ENCODE measurements at places on chromosomes 2 and 18.

DNA sequence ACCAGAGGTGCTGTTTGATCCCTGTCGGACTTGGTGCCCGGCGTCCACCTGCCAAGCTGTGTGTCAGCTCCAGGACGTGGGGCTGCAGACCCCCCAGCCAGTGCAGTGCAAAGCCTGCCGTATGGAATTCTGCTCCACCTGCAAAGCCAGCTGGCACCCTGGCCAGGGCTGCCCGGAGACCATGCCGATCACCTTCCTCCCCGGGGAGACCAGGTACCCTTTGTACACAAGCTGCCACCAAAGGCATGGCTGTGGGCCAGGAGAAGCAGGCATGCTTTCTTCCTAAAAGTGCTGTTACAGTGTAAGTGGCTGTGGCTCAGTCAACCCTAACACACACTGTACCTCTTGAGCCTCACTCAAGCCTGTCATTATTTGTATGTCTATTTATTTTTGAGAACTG, 103.3 kb downstream of the RNF144A start:
- DNase-seq: no peak

- DNase-seq: no peak
Measured at GRCh38 chr2:100192825-100193224, 50.4 kb upstream of the AFF3 start.

GRCh38 chr2:171086352-171087290, 74.1 kb downstream of the TLK1 start:
- DNase-seq: no peak

GRCh38 chr2:222420508-222420907, 3.8 kb upstream of the SGPP2 start:
- no peak for DNase-seq

- DNase-seq: no peak
Measured at GRCh38 chr2:159873258-159873657, 75.2 kb upstream of the CD302 start.

GRCh38 chr2:176947754-176948153, 264.8 kb upstream of the HNRNPA3 start:
- no peak for DNase-seq

- no peak for DNase-seq
Measured at GRCh38 chr2:196170213-196170605, 1.2 kb downstream of the STK17B start.

DNA sequence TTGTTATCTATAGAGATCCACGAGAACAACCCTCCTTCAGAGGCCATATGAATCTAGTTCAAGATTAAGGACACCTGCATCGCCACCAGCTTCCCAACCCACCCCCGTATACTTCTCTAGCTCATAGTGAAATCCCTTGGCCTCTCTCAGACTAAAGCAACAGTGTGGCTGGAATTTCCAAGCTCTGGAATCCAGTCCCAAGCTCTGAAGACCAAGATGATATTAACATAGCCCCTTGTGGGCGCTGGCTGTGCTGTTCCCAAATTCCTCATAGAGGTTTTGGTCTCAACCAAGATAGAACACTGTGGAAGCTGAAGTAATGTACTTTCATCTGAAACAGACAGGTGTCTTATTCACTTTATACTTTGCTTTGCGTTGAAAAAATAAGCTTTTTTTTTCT, 139.6 kb downstream of the MAP2 start:
- no peak for DNase-seq

DNA sequence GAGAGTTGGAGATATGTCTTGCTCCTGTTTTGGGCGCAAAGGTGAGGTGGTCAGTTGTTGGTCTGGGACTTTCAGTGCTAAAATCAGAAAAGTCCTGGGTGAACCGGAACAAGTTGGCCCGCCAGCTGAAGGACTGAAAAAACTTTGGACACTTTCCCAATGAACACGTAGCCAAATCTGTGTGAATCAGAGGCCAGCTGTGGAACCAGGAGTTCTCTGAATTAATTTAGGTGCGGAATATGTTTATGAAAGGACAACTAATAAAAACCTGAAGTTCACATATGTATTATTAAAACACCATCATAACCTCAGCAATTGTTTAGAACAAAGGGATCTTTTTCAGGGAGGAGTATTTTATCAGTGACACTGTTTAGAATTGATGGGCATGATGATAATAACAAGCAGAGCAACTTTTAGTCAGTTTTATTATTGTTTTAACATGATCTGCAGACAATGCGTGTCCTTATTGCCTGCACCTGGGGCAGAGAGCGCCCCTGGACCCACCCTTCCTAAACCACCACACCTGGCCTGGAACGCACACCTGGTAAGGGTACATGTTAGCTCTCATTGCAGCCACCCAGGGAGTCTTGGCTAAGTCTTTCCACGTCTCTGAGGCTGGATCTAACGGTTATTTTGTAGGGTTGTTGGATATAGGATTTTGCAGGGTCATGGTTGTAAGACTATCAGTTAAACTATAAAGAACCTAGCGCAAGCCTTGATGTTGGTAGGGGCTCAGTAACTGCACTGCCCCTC, 9.9 kb upstream of the ODC1 start:
- no peak for DNase-seq

GRCh38 chr2:145123606-145124005, 603.7 kb upstream of the ZEB2 start:
- no peak for DNase-seq

DNA sequence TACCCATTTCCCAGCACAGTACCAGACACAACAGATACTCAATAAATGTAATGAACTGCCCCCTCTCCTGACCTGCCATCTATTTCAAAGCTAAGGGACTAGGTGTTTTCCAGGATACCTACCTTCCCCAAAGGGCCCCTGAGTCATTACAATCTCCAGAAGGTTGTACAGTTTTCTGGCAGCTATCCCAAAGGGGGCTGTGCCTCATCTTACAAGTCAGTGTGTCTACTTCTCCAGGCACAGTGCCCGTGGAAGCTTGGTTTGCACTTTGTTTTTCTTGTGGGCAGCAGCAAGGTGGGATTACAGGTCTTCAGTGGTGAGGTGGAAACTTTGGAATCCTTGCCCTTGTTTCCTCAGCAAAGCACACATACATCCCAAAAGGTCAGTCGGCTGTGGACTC, 62.8 kb upstream of the CYP26B1 start:
- DNase-seq: no peak

DNA sequence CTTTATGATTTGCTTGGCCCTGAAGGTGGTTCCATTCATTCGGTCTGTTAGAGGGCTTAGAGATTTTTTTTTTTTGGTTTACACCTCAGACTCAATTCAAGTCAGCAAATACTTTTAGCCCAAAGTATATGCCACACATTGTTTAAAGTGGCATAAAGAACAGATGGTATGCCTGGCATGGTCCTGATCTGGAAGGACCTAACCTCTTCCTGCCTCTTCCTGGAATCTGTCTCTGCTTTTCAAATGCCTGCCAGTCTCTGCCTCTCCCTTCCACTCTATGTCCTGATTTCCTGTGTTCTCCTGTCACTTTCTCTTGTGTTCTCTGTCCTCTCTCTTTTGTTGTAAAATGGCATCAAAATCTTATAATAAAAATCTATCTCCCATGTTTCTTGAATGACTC, 158.0 kb downstream of the ANKRD30B start:
- no peak for DNase-seq

GRCh38 chr2:121746071-121746578, 9.3 kb upstream of the TSN start:
- no peak for DNase-seq

DNA sequence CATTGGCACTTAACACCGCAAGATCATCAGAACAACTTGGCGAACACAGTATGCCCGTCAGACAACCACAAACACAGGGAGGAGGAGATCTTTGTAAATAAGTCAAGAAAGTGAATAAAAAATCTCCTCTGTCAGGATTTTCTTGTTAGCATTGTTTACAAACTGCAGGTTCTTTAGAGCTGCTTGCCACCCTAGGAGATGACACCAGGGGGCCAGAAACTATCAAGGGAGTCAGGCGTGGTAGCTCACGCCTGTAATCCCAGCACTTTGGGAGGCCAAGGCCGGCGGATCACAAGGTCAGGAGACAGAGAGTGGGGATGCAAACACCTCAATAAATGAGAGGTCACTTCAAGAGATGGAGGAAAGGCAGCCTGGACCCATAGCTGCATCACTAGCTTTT, 428.1 kb downstream of the SETBP1 start:
- DNase-seq: no peak
